Activated naive CD4-positive, alpha-beta T cell treated with anti-CD3 and anti-CD28 coated beads, Interleukin-2, amount 50 U/mL, for 72 hours (primary cell): ENCODE measurements at places on chromosomes 3 and 15. TPM values are rescaled to one million over a fixed set of nuclear protein-coding genes. Genes with fewer than 3 reads are reported as not detected.
A peak's percentile ranks its signal among the peaks of the same experiment; 100 is the strongest.

The POLQ gene
- total RNA-seq: 8.9 TPM

DNA sequence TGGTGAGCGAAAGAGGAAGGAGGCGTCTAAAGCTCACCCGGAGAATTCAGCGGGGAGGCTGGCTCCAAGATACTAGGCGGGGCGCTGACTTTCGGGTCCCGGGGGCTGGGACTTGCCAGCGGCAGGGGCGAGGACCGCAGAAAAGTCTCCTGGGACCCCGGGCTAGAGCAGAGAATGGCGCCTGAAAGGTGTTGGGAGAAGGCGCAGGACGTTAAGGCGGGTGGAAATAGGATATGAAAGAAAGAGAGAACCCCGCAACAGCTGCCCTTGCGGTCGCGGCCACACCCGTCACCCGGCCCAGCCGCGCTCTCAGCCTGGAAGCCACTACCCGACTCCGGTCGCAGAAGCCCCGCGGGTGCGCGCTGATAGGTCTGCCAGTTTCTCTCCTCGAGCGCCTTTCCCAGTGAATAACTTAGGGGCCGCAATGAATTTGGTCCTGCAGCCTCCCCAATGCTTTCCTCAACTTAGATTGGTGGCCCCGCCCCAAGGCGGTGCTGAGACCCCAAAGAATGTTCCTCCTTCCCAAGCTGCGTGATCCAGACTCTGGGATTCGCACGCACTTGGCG, 604 bp downstream of the LTK start:
- no peak for DNase-seq

GRCh38 chr3:108006077-108006771, 84.6 kb downstream of the CD47 start:
- no peak for DNase-seq

- no peak for DNase-seq
Observed at GRCh38 chr3:195048059-195048905, 222.7 kb downstream of the XXYLT1 start.

The CCR5 gene
- 0.25 TPM for total RNA-seq

GRCh38 chr3:187759601-187760000, 14.3 kb upstream of the BCL6 start:
- DNase-seq: no peak

GRCh38 chr3:193812791-193813500, 219.9 kb downstream of the OPA1 start:
- peak; percentile 28 for DNase-seq

GRCh38 chr15:91622235-91622634, 231.3 kb upstream of the SLCO3A1 start:
- DNase-seq: no peak

The ZBED2 gene
- 306 TPM for total RNA-seq
